CD4-positive, alpha-beta T cell (primary cell): ENCODE measurements at places on chromosomes 7 and 10. TPM values are rescaled to one million over a fixed set of nuclear protein-coding genes. Genes with fewer than 3 reads are reported as not detected.

The PNLIPRP1 gene
- total RNA-seq = not detected

The PLXNA4 gene
- total RNA-seq = 0.85 TPM

The ANKRD30A gene
- total RNA-seq = not detected

DNA sequence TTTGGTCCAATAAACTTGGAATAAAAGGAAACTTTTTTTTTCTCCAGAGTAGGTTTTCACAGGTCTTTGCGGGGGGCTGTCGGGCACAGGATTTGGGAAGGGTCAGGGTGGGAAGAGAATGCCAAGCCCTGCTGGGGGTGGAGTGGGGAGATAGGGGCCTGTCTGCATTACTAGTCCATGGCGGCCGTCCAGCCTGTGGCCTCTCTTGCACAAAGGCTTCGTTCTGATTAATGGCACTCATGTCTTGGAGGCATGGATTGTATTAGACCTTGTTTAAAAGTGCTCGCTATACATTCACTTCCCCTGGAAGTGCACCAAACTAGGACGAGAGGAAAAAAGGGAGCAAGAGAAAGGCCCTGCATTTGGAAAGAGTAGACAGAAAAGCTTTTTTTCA is 37.2 kb downstream of the LRMDA start:
- no peak overlapping the region for H3K27ac ChIP-seq
- DNase-seq = no peak
- no peaks in the 10 kb centered on the region for H3K4me1 ChIP-seq

GRCh38 chr7:106793015-106793975 is 71.8 kb upstream of the PIK3CG start:
- H3K36me3 ChIP-seq = no peaks in the 10 kb centered on the region
- H3K4me1 ChIP-seq = no peaks in the 10 kb centered on the region
- H3K4me3 ChIP-seq = no peak overlapping the region
- no peak for DNase-seq
- H3K27ac ChIP-seq = no peak overlapping the region
- H3K27me3 ChIP-seq = no peaks in the 10 kb centered on the region

GRCh38 chr10:88152728-88153133 is 289.3 kb downstream of the PTEN start:
- H3K27ac ChIP-seq = no peak overlapping the region
- no peak overlapping the region for H3K4me3 ChIP-seq
- peaks cover 8% of the 10 kb centered on the region for H3K4me1 ChIP-seq
- no peak for DNase-seq
- no peaks in the 10 kb centered on the region for H3K36me3 ChIP-seq

DNA sequence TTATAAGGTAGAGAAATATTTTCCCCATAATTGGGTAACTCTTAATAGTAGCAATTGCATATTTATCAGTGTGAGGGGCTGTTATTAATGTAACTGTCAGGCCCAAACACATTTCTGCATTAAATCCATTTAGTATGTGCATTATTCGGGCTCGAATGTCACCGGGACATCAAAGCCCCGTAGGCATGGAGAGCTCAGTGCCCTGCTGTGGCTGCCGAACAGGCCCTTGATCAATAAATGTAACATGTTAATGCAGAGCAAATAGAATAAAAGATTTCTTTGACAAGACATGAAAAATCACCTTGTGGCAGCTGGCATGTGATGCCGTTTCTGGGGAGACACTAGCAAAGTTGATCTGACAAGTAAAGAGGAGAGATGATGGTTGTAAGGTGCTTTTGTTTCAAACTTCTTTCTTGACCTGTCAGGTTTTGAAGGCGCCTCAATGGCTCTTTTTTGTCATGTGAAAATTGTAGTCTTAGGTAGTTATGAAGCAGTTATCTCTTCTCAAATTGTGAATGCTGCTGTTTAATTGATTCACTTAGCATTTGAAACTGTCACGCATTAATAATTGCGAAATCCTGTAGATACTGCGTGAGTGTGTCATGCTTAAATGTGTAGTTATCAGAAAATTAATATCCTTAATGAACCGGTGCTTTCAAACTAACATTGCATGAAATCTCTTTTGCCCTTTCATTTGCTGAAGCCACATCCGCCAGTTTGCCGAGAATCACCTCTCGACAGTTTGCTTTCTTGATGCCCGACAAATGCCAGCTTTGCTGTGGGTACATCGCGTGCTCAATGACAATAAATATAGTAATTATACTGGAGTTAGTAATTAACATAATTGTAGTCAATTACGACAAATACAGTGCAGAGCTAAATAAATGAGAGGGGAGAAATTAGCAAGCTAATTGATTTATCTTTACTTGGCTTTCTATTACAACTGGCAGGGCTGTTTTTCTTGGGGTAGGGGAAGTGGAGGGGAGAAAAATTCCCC is 19.5 kb downstream of the LRMDA start:
- H3K27ac ChIP-seq = no peak overlapping the region
- no peak for DNase-seq
- H3K4me1 ChIP-seq = no peaks in the 10 kb centered on the region
- H3K36me3 ChIP-seq = no peaks in the 10 kb centered on the region

DNA sequence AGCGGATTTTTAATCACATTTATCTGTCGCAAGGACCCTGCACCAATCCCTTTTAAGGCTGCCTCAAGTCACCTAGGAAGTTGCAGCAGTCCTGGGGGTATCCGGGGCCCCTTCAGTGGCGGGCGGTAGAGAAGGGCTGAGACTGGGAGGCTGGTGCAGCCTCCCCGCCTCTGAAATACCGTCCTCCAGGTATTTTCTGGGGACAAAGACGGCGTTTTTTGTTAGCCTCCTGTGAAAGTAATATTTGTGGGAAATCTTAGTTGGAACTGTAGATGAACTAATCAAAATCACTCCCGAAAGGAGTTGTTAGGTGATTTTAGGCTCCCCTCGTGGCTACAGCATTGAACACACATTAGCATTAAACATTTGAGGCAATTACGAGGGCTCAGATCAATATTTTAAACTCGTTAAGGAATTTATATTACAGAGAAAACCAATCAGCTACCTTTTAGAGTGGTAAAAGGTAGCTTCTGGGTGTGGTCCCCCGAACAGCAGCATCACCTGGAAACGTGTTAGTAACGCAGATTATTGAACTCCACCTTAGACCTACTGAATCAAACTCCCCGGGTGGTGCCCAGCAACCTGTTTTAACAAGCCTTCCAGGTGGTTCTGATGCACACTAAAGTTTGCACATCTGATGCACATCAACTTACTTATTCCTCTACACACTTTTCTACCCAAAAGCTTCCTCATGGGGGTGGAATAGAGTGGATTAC is 530 bp upstream of the ANXA7 start:
- H3K36me3 ChIP-seq = peaks cover 5% of the 10 kb centered on the region
- H3K27me3 ChIP-seq = no peaks in the 10 kb centered on the region
- peak overlapping the region; percentile 75 for H3K4me3 ChIP-seq
- peak overlapping the region; percentile 52 for H3K27ac ChIP-seq

- H3K4me3 ChIP-seq = peak overlapping the region; percentile 83
- H3K27me3 ChIP-seq = no peaks in the 10 kb centered on the region
- H3K36me3 ChIP-seq = peaks cover 11% of the 10 kb centered on the region
- H3K4me1 ChIP-seq = peaks cover 17% of the 10 kb centered on the region
These were observed 1.0 kb upstream of the ZDHHC4 start for GRCh38 chr7:6576024-6576866.

DNA sequence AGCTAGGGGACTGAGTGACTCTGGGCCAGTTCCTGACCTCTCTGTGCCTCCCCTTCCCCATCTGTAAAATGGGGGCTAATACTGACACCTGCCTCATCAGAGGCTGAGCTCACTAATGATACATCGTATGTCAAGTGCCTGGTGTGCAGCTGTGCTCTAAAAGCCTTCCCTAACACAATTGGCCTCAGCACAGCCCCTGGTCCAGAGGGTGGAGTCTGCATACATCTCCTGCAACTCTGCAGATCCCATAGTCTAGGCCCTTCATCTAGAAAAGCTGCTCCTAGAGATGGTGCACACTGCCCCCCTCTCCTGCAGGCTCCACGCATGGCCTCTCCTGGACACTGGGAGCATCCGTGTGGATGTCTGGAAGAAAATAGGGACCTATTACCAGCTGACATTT is 255.0 kb downstream of the RPS24 start:
- no peak overlapping the region for H3K27ac ChIP-seq
- no peaks in the 10 kb centered on the region for H3K36me3 ChIP-seq
- H3K27me3 ChIP-seq = no peaks in the 10 kb centered on the region
- DNase-seq = no peak

DNA sequence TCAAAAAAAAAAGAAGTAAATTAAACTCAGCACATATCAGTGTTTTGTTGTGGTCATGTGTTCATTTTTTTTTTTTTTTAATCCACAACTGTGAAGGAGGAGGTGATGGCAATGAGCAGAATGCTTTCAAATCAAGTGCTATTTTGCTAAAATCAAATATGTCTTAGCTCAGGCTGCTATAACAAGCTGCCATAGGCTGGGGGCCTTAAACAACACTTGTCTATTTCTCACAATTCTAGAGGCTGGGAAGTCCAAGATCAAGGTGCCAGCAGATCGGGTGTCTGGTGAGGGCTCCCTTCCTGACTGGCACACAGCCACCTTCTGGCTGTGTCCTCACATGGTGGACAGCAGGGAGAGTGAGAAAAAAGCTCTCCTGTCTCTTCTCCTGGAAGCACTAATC is 203.9 kb downstream of the FAM107B start:
- H3K4me1 ChIP-seq = peaks cover 80% of the 10 kb centered on the region
- peak overlapping the region; percentile 65 for H3K4me3 ChIP-seq
- H3K27me3 ChIP-seq = no peaks in the 10 kb centered on the region
- H3K27ac ChIP-seq = peak overlapping the region; percentile 93
